ENCODE measurements at places on chromosomes 2 and 18.

DNA sequence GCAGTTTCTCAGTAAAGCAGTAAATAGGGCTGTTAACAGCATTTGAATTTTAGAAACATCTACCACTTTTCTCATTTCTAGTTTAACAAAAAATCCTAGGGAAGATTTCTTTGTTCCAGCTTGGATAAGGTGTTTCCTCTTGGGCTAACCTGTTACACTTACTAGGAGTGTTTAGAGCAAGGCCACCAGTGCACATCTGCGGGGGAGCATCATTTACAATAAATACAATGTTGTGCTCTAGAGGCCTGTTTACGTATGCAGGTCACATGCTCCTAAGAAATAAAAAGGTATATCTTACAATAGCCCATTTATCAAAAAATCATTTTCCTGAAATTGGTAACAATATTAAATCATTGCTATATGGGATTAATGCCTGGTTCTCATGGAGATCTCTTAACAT lies 8.1 kb downstream of the ZNF638 start:
- DNase-seq: no peak

GRCh38 chr2:40218679-40219078 lies 233.2 kb downstream of the SLC8A1 start:
- DNase-seq: peak; percentile 29

DNA sequence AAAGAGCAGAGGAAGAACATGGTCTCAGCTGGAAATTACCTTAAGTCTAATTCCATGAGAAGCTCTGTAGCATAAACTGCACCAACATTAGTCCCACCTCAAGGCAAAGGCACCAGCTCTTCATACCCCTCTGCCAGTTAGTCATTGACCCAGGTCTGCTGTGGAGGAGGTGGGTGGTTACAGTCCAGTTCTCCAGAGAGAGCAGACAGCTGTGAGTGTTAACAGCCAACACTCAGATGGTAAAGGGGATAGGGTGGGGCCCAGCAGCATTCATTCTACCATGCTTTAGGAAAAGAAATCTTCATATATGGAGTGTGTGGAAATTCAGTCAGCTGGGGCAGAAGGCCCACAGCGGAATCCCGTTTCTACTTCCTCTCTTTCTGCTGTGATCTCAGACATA lies 159.7 kb upstream of the FBXO11 start:
- DNase-seq: no peak

- DNase-seq: no peak
These were observed 154.9 kb upstream of the SMIM21 start for GRCh38 chr18:75582406-75582821.

- no peak for DNase-seq
These were observed 377.8 kb upstream of the FSIP2 start for GRCh38 chr2:185360776-185361175.

DNA sequence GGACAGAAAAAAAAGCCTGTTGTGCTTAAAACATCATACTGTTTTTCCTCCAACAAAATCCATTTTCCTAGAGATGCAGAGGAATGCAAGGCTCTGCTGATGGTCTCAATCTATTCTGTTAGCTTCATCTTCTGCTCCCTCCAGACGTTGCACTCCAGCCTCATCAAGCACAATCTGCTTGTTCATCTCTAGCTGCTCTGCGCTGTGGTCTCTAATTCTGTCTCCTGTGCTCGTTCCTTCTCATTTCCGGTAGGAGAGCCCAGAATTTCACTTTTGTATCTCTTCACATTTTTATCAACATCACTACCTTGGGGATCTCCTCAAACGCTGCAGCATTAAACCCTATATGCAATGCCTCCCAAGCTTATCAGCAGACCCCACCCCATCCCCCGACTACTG lies 708.9 kb downstream of the RNF144A start:
- no peak for DNase-seq

- no peak for DNase-seq
These were observed 24.1 kb downstream of the MAL start for GRCh38 chr2:95049683-95049955.

DNA sequence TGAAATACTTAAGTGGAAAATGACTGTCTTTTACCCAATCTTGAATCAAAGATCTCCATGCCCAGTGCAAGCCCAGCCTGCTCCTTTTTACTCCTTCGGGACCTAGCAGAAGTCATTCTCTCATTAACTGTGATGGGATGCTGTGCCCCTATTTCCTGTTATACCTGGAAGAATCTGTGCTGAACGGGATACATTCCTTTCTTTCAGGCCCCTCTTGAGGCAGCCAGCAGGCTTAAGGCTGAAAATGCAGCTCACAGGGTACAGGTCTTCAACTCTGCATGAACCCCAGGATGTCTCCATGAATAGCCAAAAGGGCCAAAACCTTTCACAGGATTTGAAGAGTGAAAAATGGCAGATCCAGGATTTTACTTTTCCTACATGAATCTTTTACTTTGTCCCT lies 784.8 kb upstream of the KLHL29 start:
- no peak for DNase-seq

DNA sequence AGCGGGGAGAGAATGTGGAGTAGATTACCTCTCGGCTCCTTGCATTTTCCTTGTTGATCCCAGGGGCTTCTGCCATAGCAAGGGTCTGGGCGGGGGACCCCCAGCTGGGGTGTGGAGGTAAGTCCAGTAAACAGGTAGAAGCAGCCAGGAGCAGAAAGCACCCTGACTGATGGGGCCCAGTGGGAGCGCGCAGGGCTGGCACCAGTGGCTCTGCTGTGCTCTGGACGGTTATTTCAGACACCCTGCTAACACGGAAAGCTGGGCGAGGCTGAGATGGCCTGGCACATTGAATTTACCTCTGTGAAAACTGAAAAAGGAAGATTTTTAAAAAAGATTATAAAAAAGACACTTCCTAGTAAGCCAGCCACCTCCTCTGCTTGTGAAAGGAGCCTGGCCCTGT lies 109.6 kb upstream of the STPG4 start:
- DNase-seq: no peak

- DNase-seq: no peak
These were observed 135.6 kb downstream of the ARHGAP15 start for GRCh38 chr2:143264851-143265250.

DNA sequence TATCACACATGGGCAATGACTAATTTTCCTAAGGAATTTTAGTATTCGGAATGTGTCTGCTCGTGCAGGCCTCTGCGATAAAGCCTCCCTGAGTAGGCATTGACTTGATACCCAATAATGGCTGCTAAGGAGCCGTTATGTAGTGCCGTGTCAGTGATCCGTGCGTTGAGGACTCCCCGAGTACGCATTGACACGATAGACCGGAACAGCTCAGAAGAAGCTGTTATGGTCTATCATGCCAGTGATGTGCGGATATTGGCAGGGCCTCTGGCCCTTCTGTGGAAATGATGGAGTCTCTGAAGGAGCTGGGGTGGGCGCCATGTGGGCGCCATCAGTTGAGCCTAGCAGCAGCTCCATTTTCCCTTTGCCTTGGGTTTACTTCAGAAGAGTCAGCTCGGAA lies 29.1 kb downstream of the ZEB2 start:
- no peak for DNase-seq

DNA sequence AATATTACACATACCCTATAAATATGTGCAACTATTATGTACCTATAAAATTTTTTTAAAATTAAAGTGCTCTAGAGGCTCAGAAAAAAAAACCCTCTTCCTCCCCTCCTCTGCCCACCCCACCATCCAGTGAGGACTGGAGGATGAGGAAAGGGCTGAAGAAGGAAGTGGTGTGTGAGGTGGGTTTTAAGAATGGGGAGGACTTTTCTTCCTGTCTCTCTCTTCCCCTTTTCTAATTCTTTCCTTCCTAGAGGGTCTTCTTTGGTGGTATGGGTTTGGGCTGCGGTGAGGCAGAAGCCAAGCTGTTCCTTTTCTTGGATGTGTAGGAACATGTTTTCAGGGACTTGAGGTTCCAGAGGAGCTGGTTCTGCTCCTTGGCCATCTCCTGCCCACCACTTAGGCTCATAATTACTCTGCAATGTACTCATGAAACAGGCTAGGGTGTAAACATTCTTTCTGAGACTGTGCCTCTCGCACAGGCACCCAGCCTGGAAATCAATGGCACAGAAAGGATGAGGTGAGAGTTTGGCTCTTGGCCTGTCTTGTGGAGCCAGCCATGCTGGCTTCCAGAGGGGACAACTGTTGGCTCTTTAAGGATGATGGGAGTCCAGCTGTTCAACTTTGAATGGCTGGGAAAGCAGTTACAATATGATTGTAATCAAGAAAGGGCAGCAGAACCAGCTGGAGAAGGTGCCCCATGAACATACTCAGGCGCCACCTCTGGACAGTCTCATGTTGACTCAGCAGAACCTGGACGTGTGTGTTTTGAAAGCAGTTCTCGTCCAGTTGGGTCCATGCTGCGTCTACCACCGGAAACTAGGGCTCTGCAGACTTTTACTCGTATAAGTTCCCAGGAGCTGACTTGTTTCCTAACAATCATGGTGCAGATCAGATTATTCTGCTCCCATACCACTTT lies 38.3 kb downstream of the IL1RL2 start:
- DNase-seq: no peak

- DNase-seq: no peak
These were observed 68.3 kb downstream of the REV1 start for GRCh38 chr2:99421469-99421868.

GRCh38 chr2:233600386-233600785 lies 17.0 kb upstream of the UGT1A8 start:
- DNase-seq: peak; percentile 34

DNA sequence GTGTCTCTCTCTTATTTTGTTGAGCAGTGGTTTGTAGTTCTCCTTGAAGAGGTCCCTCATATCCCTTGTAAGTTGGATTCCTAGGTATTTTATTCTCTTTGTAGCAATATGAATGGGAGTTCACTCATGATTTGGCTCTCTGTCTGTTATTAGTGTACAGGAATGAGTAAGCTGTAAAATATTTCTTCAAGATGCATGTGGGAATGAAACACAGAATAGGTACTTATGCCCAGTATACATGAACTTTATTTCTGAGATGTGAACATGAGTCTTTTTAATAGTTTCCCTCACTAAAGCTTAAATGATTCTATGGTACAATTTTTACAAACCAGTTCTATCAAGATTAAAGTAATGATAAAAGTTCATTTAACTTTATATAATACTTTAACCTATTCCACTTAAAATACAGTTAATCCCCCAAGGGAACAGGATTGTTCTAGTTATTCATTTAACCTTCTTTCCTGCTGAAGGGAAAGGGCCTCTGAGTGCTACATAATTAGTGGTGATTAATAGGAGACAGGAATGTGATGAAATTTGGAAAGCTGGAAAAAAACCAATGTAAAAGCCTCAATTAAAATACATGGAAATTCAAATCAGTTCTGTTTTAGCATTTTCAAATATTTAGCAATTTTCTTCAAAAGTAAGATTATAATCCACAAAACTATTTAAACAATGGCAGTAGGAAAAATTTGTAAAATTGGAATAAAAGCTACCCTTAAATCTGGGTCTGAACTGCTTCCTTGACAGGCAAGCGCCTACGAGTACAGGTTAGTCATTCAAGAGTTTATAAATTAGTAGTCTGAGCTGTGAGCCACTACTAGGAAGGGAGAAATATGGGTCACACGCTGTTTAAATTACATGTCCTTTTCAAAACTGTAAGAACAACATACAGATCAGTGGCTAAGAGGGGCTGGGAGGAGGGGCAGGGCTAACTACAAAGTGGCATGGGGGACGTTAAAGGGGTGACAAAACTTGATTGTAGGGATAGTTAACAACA lies 28.9 kb downstream of the SPIRE1 start:
- DNase-seq: no peak

- DNase-seq: no peak
These were observed 1.7 kb upstream of the FZD5 start for GRCh38 chr2:207771421-207771820.

DNA sequence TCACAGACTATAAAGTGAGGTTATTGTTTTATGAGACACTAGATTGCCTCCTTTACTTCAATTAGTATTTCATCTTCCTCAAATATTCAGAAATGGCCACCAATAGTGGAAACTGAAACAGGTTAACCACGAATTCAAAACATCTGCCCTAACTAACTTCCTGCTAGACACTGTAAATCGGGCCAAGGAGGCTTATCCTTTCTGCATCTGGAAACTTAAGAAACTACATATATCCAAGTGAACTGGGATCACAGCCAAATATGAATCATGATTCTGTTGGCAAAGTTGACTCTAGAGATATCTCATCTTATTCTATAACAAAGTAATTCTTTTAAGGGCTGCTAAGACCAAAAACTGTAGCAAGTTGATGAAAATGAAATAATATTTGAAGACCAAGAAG lies 136.6 kb upstream of the ZC3H15 start:
- peak; percentile 8 for DNase-seq

DNA sequence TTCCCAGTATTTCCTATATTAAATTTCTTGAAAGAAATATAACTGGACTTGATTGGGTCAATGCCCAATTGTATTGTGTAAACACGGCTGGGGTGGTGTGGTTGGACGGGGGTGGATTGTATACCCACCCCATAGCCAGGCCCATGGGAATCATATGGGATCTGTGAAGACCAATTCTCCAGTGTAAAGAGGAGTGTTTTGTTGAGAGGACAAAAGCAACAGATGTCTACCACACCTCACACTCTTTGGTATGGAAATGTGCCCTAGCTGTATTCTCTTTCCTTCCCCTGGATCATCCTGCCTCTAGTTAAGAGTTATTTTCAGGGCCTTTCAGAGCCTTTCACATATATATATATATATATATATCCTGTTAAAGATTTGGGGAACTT lies 57.5 kb upstream of the TGIF1 start:
- no peak for DNase-seq

- DNase-seq: peak; percentile 64
These were observed 61.6 kb downstream of the MFSD6 start for GRCh38 chr2:190469771-190470170.

DNA sequence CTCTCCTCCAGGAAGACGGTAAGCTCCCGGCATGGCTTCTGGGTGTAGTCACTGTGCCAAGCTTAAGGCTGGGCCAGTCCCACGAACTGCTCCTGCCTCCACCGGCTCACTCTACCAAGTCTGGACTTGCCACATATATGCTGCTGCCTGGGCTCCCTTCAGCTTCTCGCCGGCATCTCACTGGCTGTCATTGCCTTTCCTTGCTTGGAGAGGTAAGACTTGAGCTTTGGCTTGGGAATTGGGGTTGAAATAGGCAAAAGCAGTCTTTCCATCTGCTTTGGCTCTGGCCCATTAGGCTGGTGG lies 481.0 kb downstream of the TGIF1 start:
- DNase-seq: no peak

GRCh38 chr2:26976237-26976636 lies 5.8 kb downstream of the MAPRE3 start:
- no peak for DNase-seq

DNA sequence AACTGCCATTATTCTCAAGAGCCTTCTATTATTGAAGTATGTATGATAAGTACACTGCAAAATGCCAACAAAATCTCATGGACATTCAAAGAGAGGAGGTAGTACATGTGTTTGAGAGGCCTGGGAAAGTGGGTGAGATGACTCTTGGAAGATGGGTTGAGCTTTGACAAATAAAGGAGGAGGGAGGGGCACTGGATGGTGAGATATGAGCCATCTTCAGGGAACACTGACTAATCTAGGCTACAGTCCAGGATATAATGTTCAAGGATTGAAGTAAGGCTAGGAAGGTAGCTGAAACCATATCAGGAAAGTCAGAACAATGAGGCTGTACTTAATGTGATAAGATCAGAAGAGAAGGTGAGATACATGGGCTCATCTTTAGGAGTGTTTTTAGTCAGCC lies 559.7 kb downstream of the ZEB2 start:
- DNase-seq: no peak

- DNase-seq: no peak
These were observed 673.1 kb upstream of the FSHR start for GRCh38 chr2:49827366-49827765.

Data from PC-9 (cell line).